ENCODE measurements at places on chromosomes 7 and 10.

DNA sequence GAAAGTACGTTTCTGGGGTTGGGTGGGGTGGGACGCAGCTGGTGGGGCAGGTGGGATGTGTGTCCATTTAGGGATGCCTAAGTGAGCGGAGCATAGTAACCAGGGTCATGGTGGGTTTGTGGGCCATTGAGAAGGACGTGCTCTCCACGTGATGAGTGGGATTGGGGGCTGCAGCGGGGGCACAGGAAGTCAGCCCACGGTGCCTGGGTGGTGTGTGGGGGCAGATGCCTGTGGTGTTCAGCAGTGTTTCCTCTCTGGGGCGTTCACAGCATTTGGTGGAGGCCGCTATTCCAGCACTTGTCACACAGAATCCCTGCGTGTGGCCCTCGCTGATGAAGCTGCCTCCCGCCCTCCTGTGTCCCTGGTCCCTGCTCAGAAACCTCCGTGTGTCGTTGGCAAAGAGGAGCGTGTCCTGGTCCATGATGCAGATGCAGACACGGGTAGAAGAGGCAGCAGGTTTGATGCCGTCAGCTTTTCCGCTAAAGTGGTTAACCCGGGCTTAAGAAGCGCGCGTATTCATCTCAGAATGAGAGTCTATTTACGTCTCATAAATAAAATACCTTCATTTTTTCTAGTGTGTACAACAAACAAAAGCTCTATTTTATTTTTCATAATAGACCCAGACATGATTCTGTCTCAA lies 274.2 kb downstream of the ADARB2 start:
- no peak for DNase-seq

DNA sequence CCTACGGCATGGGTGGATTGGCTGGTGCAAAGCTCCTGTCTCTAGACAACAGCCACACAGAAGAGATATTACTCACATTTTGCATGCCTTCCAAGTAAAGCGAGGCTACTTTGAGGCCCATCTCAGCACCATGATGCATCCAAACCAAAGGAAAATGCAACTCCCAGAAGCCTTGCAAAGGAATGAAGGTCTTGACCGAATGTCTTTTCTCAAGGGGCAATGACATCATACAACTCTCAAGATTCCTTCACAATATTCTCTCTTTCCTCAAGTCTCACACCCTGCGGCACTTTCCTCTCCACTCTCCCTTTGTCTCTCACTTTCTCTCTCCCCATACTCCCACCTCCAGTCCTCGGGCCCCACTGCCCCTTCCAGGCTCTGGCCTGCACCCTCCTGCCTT lies 44.8 kb upstream of the CPXM2 start:
- no peak for DNase-seq

DNA sequence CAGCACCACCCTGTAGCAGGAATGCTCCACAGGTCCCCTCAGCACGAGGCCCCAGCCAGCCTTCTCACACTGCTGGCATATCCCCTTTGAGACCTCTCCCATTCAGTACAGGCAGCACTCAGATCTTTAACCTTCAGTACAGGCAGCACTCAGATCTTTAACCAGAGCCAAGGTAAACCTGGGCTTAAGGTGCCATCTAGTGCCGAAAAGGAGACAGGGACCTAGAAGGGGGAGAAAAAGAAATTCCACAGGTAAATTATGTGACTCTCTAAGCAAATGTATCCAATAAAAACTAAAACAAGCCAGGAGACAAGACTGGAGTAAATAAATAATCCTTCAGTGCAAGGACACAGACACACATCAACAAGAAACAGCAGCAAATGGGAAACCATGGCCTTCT lies 358.6 kb downstream of the PTPRN2 start:
- DNase-seq = peak; percentile 22

GRCh38 chr7:53672681-53673080 lies 637.2 kb downstream of the POM121L12 start:
- no peak for DNase-seq

- no peak for DNase-seq
Observed at GRCh38 chr7:66919304-66919703, 1.7 kb upstream of the TMEM248 start.

- no peak for DNase-seq
Observed at GRCh38 chr7:76198202-76198601, 3.5 kb upstream of the SRRM3 start.

- DNase-seq = no peak
Observed at GRCh38 chr7:136063326-136063666, 86.1 kb upstream of the MTPN start.

GRCh38 chr10:17795813-17796594 lies 13.1 kb upstream of the MRC1 start:
- DNase-seq = no peak

GRCh38 chr10:5949009-5949759 lies 28.2 kb downstream of the IL15RA start:
- peak; percentile 46 for DNase-seq

DNA sequence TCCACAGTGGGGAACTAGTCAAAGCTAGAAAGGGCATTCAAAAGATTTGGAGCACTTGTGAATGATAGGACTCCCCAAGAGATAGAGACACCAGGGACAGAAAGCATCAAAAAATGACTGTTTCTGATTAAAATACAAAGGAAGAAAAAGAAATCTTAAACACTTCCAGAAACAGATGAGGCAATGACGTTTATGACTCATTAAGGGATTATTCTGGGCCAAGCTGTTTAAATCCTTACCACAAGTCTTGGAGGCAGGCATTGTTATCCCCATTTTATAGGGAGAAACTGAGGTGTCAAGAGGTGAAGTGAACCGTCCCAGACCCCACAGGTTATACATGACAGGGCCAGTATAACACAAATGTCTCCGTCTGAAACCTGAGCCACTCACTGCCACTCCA lies 68.3 kb upstream of the AMPH start:
- no peak for DNase-seq

- no peak for DNase-seq
Observed at GRCh38 chr7:151585744-151586393, 66.2 kb upstream of the RHEB start.

GRCh38 chr7:142788303-142789289 lies 17.8 kb downstream of the PRSS2 start:
- no peak for DNase-seq

DNA sequence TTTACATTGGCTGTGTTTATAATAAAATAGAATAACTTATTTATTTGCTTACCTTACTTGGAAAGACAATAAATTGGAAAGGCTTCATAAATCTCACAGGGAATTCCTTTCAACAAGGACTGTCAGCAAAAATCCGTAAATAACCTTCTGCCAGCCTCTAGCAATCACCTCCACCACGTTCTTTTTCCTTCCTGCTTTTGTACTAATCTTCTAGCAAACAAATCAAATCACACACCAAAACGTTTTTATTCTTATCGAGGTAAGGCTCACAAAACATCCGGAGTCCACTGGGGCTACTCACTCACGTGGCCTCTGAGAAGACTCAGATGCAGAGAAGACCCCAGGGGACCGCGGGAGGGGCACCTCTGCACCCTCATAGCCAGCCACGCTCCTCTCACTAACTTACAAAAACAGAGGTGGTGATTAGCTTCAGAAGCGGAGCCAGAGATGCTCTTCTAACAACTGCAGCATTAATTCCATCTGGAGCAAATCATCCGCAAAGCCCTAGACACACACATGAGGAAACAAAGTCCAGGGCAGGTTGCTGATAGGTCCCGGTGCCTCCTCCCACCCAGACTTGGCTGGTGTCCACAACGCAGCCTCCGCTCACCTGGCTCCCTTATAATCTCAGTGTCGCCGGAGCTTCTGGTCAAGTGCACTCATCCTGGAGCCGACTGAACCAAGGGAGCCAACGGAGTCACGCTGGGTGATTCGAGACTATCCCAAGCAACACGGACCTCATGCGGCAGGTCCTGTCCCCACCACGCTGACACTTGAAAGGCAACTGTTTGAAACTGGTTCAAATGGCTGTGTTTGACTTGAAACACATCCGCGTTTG lies 22.5 kb downstream of the CTBP2 start:
- DNase-seq = no peak

DNA sequence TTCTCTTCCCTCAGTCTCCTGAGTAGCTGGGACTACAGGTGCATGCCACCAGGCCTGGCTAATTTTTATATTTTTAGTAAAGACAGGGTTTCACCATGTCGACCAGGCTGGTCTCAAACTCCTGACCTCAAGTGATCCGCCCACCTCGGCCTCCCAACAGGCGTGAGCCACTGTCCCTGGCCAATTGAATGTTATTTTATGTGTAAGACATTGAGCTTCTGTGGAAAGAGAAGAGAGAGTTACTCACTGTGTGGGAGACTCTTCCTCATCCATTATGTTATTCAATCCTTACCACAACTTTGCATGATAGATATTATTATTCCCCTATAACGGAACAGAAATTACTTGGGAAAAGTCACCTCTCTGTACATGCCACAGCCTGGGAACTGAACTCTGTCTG lies 32.6 kb upstream of the MXI1 start:
- no peak for DNase-seq

DNA sequence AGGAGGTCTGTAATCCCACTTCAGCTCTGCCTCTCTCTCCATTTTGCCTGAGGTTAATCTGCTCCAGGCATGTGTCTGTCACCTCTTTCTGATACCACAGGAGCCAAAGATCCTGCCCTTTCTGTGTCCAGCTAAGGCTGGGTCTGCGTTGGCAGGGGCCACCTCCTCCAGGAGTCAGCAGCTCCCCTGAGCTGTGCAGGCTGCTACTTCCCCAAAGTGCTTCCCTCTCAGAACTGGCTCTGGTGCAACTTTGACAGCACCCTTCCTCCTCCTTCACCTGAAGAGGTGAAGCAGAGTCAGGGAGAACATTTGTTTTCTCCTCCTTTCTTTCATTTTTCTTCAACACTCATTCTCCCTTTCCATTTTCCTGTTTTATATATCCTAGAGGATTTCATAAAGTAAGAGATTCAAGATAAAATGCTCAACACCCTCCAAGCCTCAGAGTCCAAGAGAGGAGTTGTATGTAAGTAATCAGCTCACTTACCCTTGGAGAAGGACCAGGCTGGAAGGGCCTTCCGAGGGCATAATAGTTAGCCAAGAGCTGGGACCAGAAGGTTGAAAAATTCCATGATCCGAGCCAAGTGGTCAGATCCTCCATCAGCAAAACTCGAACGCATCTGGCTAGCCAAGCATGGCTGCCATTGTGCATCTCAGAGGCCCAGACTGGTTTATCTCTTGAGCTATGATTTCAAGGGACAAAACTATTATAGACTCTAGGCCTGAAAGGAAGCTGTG lies 257.3 kb downstream of the PTEN start:
- DNase-seq = no peak

DNA sequence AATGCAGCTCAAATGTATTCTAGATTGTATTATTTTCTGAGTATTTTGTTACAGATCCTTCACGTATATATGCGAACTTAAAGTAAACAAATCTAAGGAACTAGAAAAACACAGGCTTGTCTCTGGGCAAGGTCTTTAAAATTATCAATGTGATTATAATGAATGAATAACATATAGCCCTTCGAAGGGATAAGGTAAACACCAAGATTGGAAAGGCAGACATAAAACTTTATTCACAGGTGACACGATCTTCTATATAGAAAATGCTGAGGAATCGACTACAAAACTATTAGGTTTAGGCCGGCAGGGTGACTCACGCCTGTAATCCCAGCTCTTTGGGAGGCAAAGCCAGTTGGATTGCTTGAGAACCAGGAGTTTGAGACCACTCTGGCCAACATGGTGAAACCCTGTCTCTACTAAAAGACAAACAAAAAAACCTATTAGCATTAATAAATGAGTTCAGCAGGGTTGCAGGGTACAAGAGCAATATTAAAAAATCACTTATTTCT lies 80.4 kb downstream of the CNNM2 start:
- no peak for DNase-seq

DNA sequence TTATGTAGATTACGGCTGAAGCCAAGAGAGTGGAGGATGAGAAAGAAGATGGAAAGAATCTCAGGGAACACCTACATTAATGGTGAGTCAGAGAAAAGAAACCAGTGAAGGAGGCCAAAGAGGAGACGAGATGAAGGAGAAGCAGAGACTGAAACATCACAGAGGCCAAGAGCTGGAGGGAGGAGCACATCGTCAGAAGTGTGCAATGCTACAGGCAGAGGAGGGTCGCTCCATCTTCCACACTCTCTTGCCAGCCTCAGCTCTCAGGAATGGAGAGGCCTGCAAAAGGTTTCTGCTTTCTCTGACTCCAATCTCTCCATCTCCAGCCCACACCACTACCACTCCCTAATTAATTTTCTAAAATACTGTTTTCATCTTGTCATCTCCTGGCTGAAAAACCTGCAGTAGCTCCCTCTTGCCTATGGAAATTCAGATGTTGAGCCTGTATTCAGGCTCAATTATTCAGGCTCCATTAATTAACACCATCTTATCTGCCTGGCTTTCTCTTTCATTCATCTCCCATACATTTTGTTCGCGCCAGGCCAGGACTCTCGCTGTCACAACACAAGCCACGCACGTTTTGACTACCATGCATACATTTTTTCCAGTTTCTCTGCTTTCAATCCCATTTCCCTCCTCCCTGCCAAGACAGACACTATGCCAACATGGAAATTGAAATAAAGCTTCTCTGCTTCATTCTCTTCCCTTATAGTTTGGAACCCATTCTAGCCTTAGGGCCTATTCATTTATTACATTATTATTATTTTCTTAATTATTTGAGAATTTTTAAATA lies 165.8 kb downstream of the INHBA start:
- no peak for DNase-seq

DNA sequence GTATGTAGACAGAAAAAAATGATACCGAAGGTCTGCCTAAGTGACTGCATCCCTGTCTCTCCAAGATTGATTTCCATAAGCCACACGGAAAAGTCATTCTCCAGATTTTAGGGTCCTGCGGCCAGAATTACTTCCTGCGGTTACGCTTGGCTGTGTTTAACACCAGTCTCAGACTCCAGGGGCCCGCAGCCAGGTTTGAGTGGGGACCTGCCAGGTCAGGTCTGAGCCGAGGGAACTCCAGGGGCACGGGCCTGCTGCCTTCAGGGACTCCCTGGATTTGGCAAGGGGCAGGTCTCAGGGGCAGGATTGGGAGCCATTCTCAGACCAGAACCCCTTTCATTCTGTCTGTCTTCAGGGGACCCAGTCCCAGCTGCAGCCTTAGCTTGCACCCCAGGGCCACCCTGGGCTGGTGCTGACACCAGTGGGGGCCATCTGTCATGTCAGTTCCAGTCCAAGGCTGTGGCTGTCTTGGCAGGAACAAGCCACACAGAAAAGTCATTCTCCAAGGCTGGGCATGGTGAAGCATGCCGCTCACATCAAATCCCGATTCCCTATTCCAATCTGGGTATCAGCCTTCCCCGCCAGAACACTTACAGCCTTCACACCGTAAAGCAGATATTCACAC lies 39.0 kb downstream of the TMEM120A start:
- no peak for DNase-seq

DNA sequence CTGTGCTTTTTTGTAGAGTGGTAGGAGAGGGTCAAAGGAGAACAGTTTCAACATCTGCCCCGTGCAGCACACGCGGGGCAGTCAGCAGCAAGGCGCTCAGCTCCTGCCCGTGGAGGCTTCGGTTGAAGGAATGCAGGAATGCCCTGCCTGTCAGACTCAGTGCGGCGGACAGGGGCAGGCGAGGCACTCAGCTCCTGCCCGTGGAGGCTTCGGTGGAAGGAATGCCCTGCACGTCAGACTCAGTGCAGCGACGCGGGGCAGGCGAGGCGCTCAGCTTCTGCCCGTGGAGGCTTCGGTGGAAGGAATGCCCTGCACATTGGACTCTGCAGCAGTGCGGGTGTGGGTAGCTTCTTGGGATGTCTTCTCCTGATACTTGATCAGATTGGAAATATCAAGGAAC lies 37.0 kb downstream of the PPP2R2D start:
- no peak for DNase-seq
